8988T (cell line): ENCODE measurements at places on chromosomes 4 and X.
A peak's percentile ranks its signal among the peaks of the same experiment; 100 is the strongest.

GRCh38 chrX:97389761-97390192, 506.1 kb downstream of the RPA4 start:
- no peak for DNase-seq

GRCh38 chrX:130805903-130806302, 97.1 kb downstream of the ENOX2 start:
- no peak for DNase-seq

DNA sequence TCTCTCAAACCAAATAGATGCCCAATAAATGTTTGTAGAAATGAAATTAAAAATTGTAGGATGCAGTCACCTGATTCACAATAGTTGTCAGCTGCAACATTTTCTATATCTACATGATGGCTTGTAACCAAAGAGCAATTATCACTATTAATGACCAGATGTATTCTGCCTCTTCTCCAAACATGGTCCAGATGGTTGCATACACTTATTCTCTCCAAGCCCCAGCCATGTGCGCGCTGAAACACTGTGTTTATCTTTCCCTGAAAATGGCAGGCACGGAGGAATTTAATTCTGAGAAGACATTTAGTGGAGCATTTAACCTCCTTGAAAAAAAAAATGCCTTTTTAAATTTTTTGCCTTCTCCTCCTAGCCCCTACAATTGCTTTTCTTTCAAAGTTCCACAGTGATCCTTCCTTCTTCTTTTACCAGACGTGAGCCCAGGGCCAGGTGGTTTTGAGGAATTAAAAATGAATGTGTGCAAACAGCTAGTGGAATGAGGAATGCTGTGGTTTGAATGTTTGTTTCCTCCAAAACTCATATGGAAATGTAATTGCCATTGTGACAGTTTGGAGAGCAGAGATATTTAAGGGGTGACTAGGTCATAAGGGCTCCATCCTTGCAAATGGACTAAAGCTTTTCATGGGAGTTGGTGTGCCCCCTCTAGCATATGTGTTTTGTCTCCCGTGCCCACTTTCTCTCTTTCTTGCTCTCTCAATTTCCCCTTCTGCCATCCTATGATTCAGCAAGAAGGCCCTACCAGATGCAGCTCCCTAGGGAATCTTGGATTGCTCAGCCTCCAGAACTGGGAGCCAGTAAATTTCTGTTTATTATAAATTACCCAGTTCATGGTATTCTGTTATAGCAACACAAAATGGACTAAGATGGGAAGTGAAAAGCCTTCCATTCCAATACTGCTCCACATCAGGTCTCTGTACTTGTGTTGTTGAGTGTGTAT, 136.0 kb downstream of the GABRB1 start:
- no peak for DNase-seq

DNA sequence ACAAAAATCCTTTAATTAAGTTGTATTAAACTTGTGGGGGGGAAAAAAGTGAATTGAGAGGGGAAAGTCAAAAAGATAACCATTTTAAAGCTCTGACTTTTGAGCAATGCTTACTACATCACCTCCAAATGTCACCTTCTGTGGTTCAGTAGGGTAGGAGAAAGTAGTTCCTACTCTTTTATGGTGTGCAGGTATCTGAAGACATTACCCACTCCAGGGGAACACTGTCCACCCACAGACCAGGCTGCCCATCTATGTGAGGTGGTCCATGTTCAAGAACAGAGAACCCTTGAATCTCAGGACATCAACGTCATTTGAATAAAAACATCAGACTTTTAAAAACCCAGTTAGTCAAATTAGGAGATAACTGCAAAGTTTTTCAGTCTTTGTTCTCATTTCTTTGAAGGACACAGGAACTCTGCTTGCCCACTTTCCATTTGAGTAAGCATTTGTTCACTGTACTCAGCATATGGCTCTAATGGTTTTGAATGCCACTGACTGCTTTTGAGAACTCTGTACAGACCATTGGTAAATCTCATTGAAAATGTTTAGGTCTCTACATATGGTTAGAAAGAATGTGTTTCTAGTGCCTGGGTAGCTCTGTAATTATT, 18.4 kb downstream of the NMU start:
- DNase-seq = no peak

DNA sequence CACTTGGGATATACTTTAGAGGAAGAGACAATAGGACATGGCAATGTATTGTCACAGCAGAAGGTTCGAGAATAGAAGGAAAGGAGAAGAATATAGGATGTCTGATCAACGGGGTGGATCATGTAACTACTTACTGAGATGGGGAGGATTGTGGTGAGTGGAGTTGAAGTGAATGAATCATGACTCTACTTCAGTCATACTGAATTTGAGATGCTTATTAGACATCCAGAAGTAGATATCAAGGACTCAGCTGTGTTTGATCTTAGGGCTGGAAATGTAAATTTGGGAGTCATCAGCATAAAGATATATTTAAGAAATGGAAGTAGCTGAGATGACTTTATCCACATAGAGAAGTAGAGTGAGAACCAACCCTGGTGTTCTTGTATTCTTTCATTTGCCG, 29.1 kb upstream of the DHX15 start:
- DNase-seq = no peak

DNA sequence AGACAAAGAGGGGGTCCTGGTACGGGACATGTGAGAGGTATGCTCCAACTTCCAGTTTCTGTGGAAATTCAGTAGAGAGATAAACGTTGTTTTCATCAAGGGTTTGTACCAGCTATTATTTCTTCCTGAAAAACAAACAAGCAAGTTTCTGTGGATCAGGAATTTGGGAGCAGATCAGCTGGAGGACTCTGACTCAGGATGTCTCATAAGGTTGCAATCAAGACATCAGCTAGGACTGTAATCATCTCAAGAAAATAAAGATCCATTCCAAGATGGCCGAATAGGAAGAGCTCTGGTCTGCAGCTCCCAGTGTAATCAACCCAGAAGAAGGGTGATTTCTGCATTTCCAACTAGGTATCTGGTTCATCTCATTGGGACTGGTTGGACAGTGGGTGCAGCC, 23.5 kb upstream of the NFKB1 start:
- no peak for DNase-seq

DNA sequence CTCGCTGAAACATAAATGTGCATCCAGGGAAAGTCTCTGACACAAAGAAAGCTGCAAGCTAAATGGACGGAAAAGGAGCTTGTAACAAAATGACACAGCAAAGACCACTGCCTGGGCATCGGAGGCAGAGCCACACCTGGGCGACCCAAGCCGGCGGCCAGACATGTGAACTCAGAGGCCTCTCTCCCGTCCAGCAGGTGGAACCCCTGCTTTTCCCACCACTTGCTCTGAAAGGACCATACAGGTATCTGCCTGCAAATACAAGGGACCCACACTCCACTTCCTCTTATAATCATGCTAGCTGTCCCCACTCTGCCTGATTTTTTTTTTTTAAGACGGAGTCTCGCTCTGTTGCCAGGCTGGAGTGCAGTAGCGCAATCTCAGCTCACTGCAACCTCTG, 12.0 kb downstream of the CPLX1 start:
- DNase-seq = no peak

DNA sequence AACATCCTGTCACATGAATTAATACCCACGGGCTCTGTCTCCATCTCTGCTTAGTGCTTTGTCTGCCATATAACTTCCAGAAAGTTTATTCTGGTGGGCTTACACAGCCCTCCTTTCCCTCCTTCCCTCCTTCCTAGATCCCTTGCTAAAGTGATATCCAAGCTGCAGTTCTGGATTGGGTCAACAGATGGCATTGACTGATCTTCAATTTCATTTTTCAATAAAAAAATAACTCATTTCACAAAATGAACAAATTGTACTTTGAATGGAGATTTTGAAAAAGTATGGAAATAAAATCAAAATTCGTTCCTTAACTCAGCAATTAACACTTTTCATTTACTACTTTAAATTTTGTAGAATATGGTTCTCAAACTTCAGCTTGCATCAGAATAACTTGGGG, 94.9 kb downstream of the NXF2 start:
- DNase-seq = no peak

DNA sequence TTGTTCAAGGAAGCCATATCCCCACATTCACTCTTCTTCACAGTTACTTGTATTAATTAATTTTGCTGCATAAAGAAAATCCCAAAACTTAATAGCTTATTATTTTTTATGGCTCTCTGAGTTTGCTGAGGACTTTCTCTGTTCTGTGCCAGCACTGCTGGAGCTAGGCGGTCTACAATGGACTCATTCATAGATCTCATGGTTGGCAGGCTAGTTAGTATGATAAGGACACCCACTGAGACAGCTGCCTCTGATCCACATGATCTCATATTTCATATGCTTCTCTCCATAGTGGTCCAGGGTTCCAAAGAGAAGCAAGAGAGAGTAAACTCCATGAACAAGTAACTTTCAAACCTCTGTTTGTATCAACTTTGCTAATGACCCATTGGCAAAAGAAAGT, 170.2 kb downstream of the ADGRA3 start:
- DNase-seq = no peak

- DNase-seq = no peak
Measured at GRCh38 chr4:119592830-119593229, 35.8 kb downstream of the PDE5A start.

GRCh38 chr4:158915683-158916241, 146.9 kb downstream of the FNIP2 start:
- no peak for DNase-seq

- no peak for DNase-seq
Measured at GRCh38 chrX:20656721-20657120, 390.0 kb upstream of the RPS6KA3 start.

- no peak for DNase-seq
Measured at GRCh38 chrX:32871636-32872035, 339.7 kb downstream of the DMD start.

DNA sequence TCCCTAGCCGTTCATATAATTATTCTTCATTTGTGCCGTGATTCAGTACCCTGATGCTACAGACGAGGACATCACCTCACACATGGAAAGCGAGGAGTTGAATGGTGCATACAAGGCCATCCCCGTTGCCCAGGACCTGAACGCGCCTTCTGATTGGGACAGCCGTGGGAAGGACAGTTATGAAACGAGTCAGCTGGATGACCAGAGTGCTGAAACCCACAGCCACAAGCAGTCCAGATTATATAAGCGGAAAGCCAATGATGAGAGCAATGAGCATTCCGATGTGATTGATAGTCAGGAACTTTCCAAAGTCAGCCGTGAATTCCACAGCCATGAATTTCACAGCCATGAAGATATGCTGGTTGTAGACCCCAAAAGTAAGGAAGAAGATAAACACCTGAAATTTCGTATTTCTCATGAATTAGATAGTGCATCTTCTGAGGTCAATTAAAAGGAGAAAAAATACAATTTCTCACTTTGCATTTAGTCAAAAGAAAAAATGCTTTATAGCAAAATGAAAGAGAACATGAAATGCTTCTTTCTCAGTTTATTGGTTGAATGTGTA, 7.0 kb downstream of the SPP1 start:
- DNase-seq = no peak

GRCh38 chr4:28358606-28359005, 1498.0 kb downstream of the STIM2 start:
- no peak for DNase-seq

- DNase-seq = no peak
Measured at GRCh38 chrX:11540532-11541377, 125.0 kb downstream of the ARHGAP6 start.

DNA sequence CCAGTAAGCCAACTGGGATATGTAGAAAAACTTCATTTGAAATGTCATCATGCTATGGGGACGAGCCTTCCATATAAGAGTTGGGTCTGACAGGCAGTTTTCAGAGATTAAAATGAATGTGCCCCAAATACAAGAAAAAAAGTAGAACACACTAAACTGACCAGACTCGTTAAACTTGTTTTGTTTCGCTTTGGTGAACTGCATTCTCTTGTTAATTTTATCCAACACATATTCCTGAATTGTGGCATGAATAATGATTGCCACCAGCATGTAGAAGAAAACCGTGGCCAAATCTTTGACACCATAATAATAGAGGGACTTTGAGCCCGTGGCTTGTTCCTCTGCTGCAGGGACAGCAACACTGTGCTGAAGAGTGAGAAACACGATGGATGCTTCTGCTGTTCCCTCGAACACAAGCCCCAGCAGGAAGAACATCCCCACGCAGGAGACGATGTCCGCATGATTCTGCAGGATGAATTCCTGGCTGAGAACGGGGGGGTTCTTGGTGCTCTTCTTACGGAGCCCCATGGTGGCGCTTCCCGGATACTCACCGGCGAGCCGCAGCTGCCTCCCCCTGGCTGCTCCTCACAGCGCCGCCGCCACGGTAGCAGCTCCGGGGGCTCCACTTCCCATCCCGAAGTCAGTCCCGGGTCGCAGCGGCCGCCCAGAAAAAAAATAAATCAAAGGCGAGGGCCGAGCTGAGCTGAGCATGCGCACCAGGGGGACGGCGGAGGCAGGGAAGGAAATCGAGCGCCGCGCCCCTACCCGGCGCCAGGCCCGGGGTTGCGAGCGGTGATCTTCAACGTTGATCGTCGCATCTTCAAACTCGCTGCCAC, at the start of gene TRAM1L1:
TRAM1L1 (minus strand) TSS at position 711 of the 836 bp plus-strand sequence; CDS start at position 528, 183 bp downstream.
- DNase-seq = no peak

DNA sequence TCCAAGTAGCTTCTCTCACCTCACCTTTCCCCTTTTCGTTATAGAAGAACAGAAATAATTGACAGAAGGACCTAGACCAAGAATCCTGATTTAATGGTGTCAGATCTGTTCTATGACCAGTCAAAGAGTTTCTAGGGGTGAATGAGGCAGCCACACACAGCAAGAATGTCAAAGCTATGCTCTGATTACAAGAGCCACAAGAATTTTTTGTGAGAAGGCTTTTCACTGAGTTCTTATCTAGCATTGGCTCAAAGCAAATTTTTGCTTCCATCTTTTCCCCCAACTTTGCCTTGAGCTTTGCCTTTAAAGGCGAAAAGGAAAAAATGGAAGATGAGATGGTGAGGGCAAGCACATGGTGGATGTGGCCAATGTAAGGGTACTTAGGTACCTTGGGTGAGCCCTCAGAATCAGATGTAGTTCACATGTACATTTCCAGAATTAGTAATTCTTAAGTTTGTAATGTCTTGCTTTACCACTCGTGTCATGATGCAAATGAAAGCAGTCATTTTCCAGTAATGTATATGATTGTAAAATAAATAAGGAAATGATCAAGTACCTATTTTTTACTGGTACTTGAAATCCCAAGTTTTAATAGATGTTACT, 23.5 kb downstream of the FMR1 start:
- DNase-seq = no peak

DNA sequence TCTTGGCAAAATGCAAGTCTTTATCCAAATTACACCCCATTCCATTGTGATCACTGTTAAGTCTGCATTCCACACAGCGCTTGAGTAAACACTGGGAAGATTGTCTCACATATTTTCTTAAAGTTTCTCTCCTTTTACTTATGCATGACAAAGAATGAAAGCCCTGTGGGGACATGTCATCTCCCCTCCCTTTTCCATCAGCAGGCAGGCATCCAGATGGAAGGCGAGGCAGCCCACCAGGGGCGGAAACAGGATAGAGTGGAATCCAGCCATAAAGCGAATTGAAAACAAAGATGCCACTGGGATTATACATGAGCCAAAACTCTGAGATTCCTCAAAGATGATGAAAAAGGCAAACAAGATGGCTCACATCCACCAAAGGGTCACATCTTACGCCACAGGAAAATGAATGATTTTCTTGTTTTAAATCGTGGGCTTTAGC, 78.2 kb downstream of the AFAP1 start:
- DNase-seq = no peak

GRCh38 chr4:154626793-154627484, 14.5 kb upstream of the FGG start:
- peak; percentile 37 for DNase-seq
